ENCODE measurements at places on chromosomes 12 and 14. TPM values are rescaled to one million over a fixed set of nuclear protein-coding genes. Genes with fewer than 3 reads are reported as not detected.
A peak's percentile ranks its signal among the peaks of the same experiment; 100 is the strongest.

Gene CKB
- total RNA-seq = 24.7 TPM

Gene TSPAN19
- 0.91 TPM for total RNA-seq

Gene CD163
- total RNA-seq = not detected

DNA sequence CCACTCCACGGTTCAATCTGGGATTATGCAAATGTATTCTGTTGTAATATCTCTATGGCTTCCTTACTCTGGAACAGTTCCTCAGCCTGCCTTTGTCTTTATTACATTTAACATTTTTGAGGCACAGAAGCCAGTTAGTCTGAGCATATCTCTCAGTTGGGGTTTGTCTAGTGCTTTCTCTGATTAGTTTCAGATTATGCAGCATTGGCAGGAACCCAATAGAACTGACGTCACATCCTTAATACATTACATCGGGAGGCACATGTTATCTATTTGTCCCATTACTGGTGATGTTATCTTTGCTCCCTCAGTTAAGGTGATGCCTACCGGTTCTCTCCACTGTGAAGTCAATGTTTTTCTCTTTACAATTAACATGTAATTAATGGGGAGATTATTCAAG is 62.4 kb downstream of the PPM1A start:
- peak; percentile 58 for DNase-seq

Gene CLEC4D
- not detected for total RNA-seq

- DNase-seq = peak; percentile 69
These were observed 178.1 kb upstream of the NOVA1 start for GRCh38 chr14:26775765-26776563.

DNA sequence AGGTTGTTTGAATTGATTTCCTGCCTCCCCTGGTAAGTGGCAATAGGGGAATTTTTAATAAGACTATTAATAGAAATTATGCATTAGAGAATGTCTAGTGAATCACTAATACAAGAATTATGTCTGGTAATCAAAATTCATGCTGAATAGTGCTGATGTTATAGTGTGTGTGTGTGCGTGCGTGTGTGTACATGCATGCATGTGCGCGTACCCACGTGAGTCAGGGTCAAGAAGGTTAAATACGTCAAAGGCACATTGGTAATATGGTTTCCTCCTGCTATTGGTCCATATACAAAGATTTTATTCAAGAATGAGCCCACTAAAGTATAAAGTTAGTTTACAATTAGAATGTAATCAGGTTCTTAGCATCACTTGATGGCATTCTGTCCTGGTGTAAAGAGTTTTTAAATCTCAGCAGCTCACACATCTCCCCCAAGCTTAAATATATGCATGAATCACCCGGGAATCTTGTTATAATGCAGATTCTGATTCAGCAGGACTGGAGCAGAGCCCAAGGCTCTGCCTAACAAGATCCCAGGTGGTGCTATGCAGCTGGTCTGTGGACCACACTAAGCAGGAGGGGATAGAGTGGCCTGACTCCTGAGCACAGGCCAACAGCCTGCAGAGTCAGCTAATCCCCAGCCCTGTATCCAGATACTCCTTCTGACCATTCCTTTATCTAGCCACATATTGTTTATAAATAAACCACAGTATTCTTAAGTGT is 43.9 kb downstream of the TTC9 start:
- DNase-seq = no peak

Gene ARF6
- total RNA-seq = 63.9 TPM

Gene COPS7A
- total RNA-seq = 96.6 TPM

- DNase-seq = no peak
These were observed 23.5 kb upstream of the YY1 start for GRCh38 chr14:100215330-100215885.

- no peak for DNase-seq
These were observed 6.6 kb upstream of the ITGA5 start for GRCh38 chr12:54425702-54426101.

Gene MGST1
- total RNA-seq = 44.5 TPM

DNA sequence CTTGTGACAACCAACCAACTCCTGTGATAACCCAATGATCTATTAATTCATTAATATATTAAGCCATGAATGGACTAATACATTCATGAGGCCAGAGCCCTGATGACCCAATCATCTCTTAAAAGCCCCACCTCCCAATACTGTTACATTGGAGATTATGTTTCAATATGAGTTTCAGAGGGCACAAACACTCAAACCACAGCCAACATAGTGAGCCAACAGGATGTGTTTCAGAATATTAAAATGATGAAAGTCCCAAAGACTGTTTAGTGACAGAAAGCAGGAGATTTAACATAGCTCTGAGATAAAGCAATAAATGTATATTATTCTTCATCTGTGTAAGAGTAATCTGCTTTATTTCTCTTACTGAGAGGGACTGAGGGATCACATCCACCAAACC is 71.7 kb downstream of the PTPRO start:
- DNase-seq = no peak

DNA sequence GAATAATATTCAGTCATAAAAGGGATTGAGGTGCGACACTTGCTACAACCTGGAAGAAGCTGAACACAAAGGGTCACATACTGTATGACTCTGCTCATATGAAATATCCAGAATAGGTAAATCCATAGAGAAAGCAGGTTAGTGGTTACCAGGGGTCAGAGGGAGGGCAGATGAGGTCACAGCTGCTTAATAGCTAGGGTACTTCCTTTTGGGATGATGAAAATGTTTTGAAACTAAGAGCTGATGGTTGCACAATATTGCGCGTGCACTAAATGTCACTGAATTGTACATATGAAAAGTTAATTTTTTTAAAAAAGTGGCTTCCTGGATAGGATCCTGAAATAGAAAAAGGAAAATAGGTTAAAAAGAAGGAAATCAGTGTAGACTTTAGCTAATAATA is 23.8 kb downstream of the NEUROD4 start:
- no peak for DNase-seq

GRCh38 chr12:113382206-113382605 is 21.5 kb downstream of the SDS start:
- no peak for DNase-seq

DNA sequence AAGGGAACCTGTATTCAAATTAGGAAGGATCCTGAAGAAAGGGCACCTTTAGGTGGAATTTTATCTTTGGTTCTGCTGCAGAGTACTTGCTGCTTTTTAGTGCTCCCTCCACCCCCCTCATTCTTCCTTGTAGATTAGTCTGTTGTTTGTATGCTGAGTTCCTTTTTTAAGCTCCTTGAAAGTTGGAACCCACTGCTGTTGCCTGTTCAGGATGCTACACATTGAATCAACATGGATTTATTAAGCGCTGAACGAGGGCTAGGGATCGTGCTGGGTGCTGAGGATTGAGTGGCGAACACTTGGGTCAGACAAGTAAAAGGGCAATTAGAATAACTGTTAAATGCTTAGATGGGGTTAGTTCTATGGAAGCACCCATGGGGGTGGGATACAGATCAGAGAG is 884 bp upstream of the AMN1 start:
- no peak for DNase-seq

- peak; percentile 36 for DNase-seq
These were observed 3.0 kb upstream of the PLXNC1 start for GRCh38 chr12:94145191-94145983.

Gene FBLN5
- 0.57 TPM for total RNA-seq

Gene PITPNM2
- 1.1 TPM for total RNA-seq

GRCh38 chr14:75849300-75849895 is 132.4 kb downstream of the TGFB3 start:
- no peak for DNase-seq

DNA sequence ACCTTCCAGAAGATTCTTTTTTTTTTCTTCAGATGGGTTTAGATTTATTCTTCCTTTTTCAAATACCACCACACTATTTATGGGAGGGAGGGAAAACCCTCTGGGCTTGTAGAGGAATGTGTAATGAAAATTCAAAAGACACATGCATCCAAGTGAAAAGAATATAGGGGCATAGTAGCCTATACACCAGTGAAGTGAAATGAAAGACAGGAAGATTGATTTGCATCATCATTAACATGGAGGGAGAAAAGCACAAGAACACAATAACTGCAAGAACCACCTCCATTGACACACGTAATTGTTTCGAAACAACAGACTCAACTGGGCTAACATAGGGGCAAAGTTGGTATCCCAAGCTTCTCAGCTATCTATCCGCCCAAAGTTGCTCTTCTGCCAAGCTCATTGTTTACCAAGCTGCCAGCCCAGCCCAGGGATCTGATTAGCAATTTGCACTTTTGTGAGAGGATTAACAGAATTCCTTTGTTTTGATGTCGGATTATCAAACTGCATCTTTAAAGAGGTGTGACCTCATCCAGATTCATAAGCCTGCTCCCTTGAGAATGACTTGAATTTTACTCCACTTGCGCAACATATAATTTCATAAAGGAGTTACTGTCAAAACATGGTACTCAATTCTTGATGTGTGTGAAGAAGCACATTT is 430.5 kb upstream of the SOX5 start:
- DNase-seq = no peak

DNA sequence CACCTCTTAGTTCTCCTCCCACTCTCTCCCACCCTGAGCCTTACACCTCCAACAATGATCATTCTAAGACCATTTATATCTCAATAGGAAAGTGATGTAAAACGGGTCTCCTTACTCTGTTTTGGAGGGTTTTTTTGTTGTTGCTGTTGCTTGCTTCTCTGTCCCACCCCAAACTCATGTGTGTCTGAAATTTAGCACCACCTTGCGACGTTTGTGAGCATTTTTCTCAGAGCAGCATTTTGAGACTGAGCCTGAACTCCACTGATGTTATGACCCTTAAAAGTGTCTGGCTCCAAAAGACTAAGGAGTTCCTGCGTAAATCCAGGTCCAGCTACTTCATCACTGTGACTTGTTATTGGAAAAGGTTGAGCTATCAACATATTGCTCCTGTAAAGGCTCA is 155.0 kb downstream of the DAD1 start:
- no peak for DNase-seq

Gene CCDC184
- 0.51 TPM for total RNA-seq

Gene KRT75
- total RNA-seq = 1.1 TPM

Data from Daoy (cell line).